SJCRH30 (cell line): ENCODE measurements at places on chromosomes 7 and 10. TPM values are rescaled to one million over a fixed set of nuclear protein-coding genes. Genes with fewer than 3 reads are reported as not detected.

Gene TMEM196
- total RNA-seq: not detected in 2 replicates

Gene KIAA1549
- total RNA-seq: 11.8 and 12.5 TPM in 2 replicates

Gene RELN
- 54.7 and 59.0 TPM in 2 replicates for total RNA-seq

Gene MEOX2
- not detected in 2 replicates for total RNA-seq

Gene EVX1
- not detected in 2 replicates for total RNA-seq

Gene PLAU
- 58.5 and 64.8 TPM in 2 replicates for total RNA-seq

Gene TMEM225B
- 0.32 and 0.61 TPM in 2 replicates for total RNA-seq

Gene STYXL1
- 60.9 and 66.8 TPM in 2 replicates for total RNA-seq

Gene PLEKHS1
- 6.1 and 7.3 TPM in 2 replicates for total RNA-seq

Gene NCF1
- total RNA-seq: not detected in 2 replicates
